ENCODE measurements at places on chromosomes 3 and 15. TPM values are rescaled to one million over a fixed set of nuclear protein-coding genes. Genes with fewer than 3 reads are reported as not detected.

GRCh38 chr3:23710555-23710954 is 95.2 kb upstream of the UBE2E1 start:
- DNase-seq: no peak

GRCh38 chr3:10356461-10356981 is 35.6 kb upstream of the SEC13 start:
- no peak for DNase-seq

The CSNK1G1 gene
- total RNA-seq: 19.9 TPM

The KLHL40 gene
- 0.12 TPM for total RNA-seq

DNA sequence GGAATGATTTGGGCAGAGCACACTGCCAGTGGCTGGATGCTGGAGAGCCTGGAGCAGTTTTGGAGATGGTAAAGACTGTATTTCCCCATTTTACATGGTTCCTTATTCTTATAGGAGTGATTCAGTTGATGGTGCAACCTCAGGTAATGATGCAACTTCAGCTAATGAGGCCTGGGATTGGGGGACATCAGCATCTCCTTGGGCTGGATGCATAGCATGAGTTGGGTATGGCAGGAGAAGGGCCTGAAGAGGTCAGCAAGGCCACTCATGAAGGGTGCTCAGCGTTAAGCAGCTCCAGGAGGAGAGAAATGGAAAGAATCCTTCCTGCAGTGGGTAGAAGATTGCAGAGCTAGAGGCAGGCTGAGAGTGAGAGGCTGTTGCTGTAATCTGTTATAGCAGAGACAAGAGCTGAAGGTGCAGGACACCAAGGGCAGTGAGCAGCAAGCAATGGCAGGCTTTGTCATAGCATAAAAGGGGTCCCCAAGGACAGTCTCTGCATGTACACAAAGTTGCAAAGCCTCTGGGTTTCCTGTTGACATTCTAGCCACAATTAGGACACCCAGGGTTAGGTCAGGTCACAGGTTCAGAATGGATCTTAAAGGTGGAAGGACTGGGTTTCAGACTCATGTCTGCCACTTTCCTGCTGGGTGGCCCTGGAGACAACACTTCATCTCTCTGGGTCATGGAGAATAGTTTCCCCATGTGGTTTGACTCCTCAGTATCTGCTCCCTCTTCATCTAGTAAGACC is 29.5 kb upstream of the SNRK start:
- DNase-seq: no peak

GRCh38 chr15:32657198-32657883 is 15.8 kb downstream of the SCG5 start:
- DNase-seq: no peak

GRCh38 chr15:85588677-85589076 is 206.0 kb downstream of the KLHL25 start:
- no peak for DNase-seq

The BNC1 gene
- 2.4 TPM for total RNA-seq

DNA sequence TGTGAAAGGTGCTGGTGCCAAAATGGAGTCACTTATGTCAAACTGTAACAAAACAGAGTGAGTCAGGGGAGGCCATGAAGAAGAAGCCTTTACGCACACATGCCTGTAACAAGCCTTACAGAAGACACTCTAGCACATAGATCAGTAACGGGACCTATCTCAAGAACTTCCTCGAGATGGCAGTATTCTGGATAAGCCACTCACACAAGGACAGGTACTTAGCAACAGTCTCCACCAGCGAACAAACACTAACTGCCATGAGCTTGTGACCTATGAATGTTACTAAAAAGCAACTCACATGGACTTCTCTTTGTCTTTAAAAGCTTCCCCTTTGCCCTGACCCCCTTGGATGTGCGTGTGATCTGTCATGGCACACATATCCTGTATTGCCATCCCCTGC is 235.1 kb downstream of the CD47 start:
- DNase-seq: no peak

The DRD3 gene
- total RNA-seq: not detected

DNA sequence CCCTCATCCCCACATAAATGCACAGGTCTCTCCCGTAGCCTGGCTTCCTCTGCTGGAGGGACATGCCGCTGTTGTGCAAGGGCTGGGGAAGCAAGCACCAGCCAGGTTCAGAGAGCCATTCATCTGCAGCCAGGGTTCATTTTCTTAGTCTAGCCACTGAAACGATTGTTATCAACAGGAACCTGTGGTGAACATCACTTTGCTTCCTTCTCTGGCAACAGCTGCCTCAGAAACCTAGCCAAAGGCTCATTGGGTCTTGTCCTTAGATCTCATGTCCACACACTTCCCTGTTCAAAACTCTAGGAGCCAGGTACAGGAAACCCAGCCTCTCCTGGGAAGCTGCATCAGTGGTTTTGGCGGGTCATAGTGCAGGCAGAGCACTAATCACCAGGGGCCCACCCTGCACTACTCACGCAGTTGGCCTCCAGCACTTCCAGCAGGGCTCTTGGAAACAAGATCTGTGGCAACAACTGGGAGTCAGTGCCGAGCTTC is 47.0 kb downstream of the OXNAD1 start:
- no peak for DNase-seq

DNA sequence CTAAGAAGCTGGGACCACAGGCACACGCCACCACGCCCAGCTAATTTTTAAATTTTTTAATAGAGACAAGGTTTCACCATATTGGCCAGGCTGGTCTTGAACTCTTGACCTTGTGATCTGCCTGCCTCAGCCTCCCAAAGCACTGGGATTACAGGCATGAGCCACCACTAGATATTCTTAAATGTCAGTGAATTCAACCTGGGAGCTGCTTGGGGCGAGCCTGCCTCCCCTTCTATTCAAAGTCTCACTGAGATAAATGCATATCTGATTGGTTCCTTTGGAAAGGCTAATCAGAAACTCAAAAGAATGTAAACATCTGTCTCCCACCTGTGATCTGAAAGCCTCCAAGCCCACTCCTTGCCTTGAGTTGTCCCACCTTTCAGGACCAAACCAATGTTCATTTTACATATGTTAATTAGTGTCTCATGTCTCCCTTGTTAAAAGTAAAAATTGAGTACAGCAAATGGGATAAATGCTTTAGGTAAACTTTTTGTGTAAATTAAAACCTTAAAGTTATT is 15.0 kb downstream of the CYP11A1 start:
- DNase-seq: no peak

GRCh38 chr15:100783760-100784492 is 95.7 kb upstream of the ALDH1A3 start:
- peak; percentile 62 for DNase-seq

GRCh38 chr3:198030125-198030524 is 70.1 kb downstream of the LMLN start:
- no peak for DNase-seq

GRCh38 chr3:12756175-12756574 is 2.9 kb downstream of the TMEM40 start:
- DNase-seq: no peak

The NUSAP1 gene
- total RNA-seq: 113 TPM

- no peak for DNase-seq
Measured at GRCh38 chr15:33154351-33155166, 40.0 kb downstream of the FMN1 start.

- DNase-seq: no peak
Measured at GRCh38 chr3:41120460-41120859, 78.8 kb upstream of the CTNNB1 start.

The C2CD4A gene
- 1.7 TPM for total RNA-seq

GRCh38 chr3:65783117-65783516 is 255.6 kb downstream of the MAGI1 start:
- DNase-seq: no peak
